ENCODE measurements at places on chromosomes 7 and 10.

- DNase-seq, result no peak
Measured at GRCh38 chr7:43646603-43647338, 63.9 kb downstream of the STK17A start.

DNA sequence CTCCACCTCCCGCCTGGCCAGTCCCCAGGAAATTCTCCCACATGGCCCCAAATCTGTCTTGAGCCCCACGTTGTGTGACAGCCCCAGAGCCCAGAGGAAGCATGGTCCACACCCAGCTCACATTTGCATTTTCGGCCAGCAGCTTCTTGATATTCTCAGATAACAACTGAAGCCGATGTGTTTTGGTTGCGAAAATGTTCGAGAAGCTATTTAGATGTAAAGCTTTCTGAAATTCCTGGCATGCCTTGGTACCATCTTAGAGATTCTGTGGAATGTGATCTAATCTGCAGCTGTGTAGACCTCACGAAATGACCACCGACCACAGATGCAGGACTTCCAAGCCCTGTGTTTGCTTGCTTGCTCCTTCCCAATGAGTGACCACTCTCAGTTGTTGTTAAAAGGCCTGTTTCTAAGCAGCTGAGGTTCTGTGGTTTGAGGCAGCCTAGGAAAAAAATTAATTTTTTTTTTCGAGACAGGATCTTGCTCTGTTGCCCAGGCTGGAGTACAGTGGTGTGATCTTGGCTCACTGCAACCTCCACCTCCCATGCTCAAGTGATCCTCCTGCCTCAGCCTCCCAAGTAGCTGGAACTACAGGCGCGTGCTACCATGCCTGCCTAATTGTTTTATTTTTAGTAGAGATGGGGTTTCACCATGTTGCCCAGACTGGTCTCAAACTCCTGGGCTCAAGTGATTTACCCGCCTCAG lies 8.8 kb downstream of the SLC4A2 start:
- DNase-seq, result no peak

GRCh38 chr10:17200001-17200911 lies 1.2 kb downstream of the TRDMT1 start:
- DNase-seq, result peak; percentile 4

- no peak for DNase-seq
Measured at GRCh38 chr7:135321556-135321955, 87.9 kb downstream of the STRA8 start.

DNA sequence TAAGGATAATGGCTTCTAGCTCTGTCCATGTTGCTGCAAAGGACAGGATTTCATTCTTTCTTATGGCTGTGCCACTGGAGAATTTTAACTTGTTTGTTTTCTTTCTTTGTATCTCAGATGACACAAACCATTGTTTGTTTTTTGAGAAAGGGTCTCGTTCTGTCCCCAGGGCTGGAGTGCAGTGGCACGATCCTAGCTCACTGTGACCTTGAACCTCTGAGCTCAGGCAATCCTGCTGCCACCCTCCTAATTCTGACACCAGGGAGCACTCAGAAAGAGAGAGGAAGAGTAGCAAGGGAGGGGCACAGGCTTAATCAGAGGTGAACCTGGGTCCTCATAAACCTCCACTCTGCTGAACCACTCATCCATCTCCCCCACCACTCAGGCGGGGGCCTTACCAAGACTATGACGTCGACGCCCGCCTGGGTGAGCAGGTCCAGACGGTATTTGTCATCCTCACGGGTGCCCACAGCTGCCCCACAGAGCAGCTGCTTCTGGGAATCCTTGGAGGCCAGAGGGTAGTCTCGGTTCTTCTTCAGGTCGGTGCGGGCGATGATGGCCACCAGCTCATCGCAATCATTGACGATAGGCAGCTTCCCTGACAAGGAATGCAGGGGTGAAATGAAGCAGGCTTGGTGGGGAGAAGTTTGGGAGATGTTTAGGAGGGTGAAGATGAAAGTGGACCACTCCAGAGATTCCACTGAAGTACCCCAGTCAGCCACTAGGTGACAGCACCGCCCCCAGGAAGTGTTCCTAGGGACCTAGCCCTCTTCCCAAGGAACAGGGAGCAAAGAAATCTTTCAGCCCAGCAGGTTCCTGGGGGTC lies 11.6 kb downstream of the IMPDH1 start:
- DNase-seq, result no peak

DNA sequence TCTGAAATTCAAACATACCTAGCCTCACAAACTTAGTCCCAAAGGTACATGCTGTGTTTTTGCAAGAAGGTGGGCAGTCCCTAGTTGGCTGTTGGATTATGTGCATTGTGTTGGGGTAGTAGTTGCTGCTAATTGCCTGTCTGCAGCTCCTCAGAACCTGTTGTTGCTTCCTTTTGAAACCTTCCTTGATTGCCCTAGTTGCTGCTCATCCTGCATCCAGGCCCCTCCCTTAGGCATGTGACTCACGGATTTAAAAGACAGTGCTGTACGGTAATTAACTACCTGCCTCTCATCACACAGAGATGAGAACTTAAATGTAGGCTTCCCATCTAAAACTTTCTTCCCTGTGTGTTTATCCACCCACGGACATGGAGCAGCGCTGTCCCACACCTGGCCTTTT lies 67.7 kb downstream of the BMPR1A start:
- DNase-seq, result no peak

- DNase-seq, result no peak
Measured at GRCh38 chr7:8389593-8390261, 43.7 kb upstream of the NXPH1 start.

DNA sequence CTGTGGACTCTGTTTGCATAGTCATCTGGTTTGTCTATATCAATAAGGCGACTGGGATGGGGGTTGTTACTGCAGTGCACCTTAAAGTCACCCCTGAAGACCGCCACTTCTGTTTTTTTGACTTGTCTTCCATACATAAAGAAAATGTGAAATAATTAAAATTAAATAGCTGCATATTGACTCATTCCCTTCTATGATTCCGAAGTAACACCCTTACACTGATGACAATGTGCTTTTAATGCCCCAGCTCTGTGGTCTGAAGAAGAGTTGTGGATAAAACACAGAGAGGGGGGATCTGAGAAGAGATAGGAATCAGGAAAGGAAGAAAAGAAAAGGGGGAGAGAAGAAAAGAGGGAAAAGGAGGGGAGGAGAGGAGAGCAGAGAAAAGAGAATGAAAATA lies 796.9 kb upstream of the MBL2 start:
- DNase-seq, result no peak

GRCh38 chr7:32069116-32069650 lies 1.0 kb downstream of the PDE1C start:
- DNase-seq, result no peak

Measured in GF-D8 (cell line).